ENCODE measurements at places on chromosomes 7 and 10. TPM values are rescaled to one million over a fixed set of nuclear protein-coding genes. Genes with fewer than 3 reads are reported as not detected.

GRCh38 chr10:24722131-24722675 lies 1.5 kb downstream of the ARHGAP21 start:
- no peak for DNase-seq

- DNase-seq, result no peak
Measured at GRCh38 chr7:945147-945555, 9.3 kb downstream of the ADAP1 start.

GRCh38 chr7:51613911-51614357 lies 297.3 kb upstream of the COBL start:
- DNase-seq, result no peak

The ZYX gene
- 15.8 TPM for polyA plus RNA-seq

All from liver (tissue), 10 donors.